Urothelium cell line (cell line): ENCODE measurements at places on chromosomes 11 and 22.

GRCh38 chr11:15204711-15205110, 90.0 kb downstream of the INSC start:
- no peak for DNase-seq

GRCh38 chr11:5234381-5234834, at the start of gene HBD:
Gene HBD, minus strand, starts transcription at chr11:5234483. Its CDS starts 50 bp downstream, at chr11:5234433.
- no peak for DNase-seq

DNA sequence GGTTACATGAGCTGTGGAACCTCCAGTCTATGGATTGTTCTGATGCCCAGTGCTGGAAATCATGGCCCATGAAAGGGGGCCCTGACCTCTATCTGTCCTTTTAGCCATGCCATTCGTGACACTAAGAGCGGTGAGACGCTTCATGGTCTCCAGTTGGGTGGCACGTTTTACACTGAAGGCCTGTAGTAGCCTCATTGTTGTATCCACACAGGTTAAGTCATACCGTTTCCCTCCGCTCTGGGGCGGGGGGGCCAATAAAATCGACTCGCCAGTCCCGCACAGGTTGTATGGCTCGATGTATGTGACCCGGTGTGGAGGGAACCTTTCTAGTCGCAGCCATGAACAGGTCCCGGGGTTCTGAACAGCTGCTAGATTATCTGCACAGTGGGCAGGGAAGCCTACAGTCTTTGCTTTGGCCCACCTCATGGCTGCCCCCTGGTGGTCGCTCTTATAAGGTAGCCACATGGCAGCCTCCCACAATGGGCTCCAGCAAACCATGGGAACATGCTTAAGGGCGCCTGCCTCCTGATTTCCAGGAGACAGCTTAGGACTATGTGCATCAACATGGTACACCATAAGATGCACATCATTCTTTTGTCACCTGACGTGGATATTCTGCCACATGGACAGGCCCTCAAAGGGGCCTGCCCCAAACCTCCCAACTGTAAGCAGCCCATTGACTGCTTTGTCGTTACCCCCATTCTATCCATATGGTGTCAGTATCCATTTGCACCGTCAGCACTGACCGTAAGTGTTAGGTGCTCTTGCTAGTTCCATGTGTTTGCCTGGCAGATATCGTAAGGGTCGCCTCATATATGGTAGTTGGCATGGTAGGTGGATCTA, 19.7 kb upstream of the APOL3 start:
- DNase-seq, result peak; percentile 79

DNA sequence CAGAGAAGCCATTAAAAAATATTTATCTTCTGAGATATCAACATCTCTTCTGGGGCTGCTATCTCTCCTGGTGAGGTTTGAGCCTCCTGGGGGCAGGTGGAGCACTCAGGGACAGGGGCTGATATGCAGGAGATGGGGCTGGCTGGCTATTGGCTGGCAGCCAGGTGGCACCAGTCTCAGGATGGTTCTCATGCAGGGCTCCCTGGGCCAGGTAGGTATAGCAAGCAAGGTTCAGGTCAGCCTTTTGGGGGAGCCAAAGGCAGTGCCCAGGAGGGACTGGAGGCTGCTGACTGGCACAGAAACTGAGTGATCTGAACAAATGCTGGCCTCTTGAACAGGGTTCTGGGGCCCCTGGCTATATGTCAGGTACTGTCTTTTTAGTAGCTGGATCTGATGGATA, 29.7 kb upstream of the EMSY start:
- DNase-seq, result no peak

DNA sequence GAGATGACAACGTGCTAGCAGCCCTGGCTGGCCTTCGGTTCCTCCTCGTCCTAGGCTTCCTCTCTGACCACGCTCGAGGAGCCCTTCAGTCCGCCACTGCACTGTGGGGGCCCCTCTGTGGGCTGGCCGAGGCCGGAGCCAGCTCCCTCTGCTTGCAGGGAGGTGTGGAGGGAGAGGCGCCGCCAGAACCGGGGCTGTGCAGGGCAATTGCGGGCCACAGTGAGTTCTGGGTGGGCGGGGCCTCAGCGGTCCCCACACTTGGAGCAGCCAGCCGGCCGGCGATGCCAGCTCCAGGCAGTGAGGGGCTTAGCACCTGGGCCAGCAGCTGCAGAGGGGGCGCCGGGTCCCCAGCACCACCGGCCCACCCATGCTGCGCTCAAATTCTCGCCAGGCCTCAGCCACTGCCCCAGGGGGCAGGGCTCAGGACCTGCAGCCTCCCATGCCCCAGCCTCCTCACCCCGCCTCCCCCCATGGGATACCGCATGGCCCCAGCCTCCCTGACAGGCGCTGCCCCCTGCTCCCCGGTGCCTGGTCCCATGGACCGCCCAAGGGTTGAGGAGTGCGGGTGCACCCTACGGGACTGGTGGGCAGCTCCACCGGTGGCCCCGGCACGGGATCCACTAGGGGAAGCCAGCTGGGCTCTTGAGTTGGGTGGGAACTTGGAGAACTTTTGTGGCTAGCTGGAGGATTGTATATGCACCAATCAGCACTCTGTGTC, 399.4 kb downstream of the LUZP2 start:
- DNase-seq, result no peak

- DNase-seq, result no peak
Observed at GRCh38 chr22:34950489-34950888, 115.5 kb upstream of the ISX start.

DNA sequence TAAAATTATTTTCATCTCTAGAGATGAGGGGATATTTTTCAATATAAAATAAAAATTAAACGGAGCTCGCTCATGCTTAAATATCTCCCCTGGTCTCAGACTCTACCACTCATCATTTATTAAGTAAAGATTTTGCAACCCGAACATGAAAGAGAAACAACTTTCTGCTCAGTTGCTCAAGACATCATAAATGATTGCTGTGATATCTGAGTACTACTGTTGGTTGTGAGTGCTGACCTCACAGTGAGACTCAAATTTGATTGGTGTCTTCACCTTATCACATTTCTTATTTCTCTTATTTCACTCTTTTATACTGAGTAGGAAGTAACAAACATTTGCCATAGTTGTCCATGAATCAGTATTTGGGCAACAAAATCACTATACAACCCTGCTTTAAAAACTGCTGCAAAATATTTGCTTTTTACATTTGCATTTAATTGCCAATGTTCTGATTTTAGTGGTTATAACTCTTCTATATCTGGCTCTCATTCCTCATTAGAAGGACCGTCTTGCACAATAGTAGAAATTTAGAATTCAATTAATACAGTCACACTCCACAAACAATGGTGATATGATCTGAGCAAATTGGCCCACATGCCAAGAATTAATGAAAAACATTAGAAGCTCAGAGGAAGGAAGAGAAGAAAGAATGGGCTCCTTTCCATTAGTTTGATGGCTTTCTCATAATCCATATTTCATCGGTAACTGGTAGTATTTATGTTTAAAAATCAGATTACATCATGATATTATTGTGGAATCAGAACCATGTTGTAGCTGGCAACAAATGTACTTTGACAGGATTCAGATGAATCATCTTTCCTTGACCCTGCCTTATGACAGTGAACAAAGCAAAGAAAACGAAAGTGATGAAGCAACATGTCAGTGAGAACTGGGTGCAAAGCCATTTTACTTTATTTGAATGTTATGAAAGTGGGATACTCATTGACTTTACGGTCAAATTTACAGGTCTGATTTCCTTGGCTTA, 973.6 kb upstream of the TENM4 start:
- DNase-seq, result no peak

GRCh38 chr11:102608699-102609098, 16.4 kb downstream of the MMP20 start:
- DNase-seq, result no peak

DNA sequence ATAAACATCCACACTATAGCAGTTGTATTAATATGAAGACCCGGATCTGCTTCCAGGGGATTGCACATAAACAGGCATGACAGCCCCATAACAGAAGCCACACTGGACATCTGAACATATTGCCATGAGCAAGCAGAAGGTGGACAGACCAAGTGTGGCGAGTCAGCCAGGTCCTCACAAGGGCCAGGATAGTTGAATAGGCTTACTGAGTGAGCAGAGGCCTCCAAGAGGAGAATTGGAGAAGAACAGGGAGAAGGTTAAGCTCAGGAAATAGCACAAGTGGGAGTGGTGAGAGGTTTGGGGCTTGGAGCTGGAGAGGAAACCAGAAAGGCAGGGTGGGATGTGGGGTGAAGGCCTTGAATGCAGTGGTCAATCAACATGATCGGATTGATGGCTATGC, 10.8 kb downstream of the SLC35C1 start:
- peak; percentile 37 for DNase-seq

GRCh38 chr22:48353116-48353947, 1474.3 kb downstream of the BRD1 start:
- DNase-seq, result no peak

DNA sequence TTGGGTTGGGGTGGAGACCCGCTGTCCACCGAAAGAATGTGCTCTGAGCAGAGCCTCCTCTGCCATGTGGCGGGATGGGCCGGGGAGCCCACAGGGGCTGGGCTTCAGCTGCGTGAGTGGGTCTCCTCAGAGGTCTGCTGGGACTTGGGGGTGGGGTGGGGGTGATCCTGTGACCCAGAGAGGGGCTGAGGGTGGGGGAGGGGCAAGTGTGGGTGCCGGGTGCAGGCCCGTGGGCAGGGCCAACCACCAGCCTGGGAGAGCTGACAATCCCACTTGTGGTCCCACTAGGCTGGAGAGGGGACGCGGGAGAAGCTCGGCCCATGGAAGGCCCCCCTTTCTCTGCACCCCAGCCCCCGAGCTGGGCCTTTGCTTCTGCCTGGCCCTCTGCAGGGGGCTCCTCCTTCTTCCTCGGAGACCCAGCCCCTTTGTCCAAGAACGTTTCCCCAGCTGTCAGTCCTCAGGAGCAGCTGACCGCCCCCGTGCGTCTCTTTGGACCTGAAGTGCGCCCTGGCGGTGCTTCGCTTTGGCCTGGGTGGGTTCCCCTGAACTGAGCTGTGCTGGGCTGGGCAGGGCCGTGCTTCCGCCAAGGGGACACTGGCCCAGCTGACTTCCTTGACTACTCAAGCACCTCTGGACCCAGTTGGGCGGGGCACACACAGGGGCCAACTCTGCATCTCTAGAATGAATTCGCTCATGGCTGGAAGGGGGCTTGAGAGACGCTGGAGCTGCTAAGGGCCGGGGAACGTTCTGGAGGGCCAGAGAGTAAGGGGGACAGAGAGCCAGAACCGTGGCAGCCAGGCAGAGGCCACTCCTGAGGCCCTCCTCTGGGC, 30.2 kb downstream of the OSBPL5 start:
- no peak for DNase-seq

GRCh38 chr22:38788021-38788816, 5.7 kb downstream of the DNAL4 start:
- no peak for DNase-seq

GRCh38 chr11:98531576-98531975, 489.2 kb upstream of the CNTN5 start:
- no peak for DNase-seq

DNA sequence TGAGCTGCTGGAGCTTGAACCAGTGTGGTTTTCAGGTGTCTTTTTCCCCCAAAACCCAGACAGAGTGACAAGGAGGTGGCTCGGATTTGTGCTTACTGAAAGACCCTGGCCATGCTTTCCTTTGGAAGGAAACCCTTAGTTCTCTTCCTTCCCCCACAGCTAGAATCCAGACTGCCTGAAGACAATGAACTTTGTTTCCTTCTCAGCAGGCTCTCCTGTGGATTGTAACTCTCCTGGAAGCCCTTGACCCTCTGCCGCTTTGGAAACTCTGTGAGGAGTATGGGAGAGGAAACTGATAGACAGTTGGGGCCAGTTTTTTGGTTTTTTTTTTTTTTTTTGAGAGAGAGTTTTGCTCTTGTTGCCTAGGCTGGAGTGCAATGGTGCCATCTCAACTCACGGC, 62.1 kb upstream of the SESN3 start:
- DNase-seq, result no peak

DNA sequence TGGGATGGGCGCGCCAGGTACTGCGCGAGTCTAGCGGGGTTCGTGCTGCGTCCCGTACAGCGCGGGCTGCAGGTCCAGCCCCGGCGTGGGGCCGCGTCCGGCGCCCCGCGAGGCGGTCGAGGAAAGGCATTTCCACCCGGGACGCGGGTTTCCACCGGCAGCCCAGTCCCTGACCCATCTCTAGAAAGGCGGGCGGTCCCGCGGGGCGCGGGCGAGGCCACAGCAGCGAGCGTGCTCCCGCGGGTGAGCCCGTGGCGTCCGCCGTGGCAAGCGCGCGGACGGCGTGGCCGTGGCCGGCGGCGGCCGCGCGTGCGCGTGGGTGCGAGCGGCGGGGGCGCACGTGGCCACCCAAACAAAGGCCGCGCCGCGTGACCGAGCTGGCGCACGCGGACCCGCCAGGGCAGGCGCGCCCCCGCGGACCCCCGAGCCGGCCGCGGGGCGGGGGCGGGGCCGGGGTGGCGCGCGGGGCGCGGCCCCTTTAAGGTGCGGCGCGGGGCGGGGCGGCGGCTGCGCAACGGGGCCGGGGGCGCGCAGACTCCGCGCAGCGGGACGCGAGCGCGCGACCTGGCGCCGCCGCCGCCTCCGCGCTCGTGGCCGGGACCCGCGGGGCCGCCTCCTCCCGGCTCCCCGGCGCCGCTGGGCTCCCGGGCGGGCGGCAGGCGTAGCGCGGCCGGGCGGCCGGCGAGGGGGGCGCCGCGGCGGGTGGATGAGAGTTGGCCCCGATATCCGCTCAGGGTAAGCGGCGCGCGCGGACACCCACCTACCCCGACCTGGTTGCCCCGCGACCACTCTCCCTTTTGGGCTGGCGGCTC, 39.3 kb upstream of the CELSR1 start:
- peak; percentile 93 for DNase-seq

DNA sequence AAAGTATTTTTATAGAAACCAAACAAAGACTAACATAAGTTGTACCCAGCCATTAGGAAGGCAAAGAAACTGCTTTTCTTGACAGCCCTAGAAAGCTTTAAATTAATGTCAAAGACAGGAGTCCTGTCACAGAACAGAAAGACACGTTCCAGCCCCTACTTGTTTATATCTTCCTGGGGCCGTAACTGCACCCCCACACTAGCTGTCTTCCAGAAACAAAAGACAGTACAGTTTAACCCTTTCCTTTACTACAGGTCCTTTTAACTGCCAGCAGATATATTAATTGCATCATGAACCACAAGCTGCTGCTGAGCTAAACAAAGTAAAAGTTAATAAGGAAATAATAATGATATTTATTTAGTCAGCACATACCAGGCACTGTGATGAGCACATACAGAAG, 20.3 kb upstream of the CFAP300 start:
- DNase-seq, result no peak

DNA sequence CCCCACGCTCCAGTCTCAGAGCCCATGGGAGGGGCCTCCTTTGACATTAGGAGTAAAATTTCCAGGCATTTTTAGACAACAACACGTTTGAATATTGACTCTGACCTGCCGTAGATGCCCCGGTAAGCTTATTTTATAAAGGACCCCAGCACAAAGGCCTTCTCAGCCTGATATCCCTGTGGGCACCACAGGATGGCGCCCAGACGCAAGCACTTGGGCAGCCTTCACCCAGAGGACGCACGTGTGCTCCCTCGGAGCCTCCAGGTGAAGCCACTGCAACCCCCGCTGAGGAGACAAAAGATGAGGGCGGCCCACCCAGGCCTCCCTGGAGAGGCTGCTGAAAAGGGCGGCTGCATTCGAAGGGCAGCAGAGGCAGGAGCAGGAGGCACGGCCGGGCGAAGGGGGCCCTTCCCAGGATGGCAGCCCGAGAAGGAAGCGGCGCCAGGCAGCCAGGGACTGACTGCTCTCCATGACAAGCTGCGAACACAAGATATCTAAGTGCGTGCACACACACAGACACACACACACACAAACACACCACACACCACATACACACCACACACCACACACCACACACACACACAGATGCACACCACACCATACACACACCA, 15.2 kb upstream of the TH start:
- DNase-seq, result peak; percentile 61
